ENCODE measurements at places on chromosomes 1 and 21.

GRCh38 chr1:36771240-36771639 lies 263.1 kb downstream of the GRIK3 start:
- DNase-seq = peak; percentile 53

DNA sequence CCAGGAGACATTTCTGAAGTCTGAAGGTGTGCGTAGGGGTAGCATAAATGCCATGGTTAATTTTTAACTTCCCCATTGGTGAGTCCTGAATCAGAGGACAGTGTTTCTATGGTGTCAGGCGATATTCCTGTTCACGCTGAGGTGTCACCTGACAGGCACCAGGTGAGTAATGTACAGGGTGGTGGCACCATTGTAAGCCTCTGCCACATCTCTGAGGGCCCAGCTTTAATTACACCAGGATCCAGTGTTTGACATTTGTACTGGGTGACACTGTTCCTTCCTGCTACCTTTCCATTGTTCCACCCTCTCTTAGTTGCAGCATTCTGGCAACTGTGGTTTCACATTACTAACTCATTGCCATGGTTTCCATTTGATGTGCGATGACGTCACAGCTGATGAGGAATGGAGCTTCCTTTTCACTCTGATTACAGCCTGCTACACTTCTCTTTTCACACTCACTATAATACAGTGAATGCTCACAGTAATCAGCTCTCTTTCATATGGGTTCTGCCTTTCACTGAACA lies 40.6 kb upstream of the MARK1 start:
- no peak for DNase-seq

DNA sequence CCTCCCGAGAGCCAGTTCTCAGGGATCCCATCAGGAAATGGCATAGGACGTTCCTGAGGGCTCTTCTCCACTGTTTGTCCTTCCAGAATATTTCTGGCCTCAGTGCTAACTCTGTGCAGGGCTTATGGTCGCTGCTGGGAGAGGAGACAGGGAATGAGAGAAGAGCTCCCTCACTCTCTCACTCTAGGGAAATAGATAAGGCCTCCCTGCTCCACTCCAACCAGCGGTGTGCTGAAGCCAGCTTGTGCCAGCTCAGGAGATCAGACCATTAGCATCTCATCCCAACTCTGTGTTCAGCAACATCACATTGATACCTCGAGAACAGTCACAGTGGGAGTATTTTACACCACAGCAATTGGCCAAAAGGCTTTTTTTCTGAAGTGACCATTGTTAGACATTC lies 49.2 kb upstream of the ZC3H12A start:
- no peak for DNase-seq

DNA sequence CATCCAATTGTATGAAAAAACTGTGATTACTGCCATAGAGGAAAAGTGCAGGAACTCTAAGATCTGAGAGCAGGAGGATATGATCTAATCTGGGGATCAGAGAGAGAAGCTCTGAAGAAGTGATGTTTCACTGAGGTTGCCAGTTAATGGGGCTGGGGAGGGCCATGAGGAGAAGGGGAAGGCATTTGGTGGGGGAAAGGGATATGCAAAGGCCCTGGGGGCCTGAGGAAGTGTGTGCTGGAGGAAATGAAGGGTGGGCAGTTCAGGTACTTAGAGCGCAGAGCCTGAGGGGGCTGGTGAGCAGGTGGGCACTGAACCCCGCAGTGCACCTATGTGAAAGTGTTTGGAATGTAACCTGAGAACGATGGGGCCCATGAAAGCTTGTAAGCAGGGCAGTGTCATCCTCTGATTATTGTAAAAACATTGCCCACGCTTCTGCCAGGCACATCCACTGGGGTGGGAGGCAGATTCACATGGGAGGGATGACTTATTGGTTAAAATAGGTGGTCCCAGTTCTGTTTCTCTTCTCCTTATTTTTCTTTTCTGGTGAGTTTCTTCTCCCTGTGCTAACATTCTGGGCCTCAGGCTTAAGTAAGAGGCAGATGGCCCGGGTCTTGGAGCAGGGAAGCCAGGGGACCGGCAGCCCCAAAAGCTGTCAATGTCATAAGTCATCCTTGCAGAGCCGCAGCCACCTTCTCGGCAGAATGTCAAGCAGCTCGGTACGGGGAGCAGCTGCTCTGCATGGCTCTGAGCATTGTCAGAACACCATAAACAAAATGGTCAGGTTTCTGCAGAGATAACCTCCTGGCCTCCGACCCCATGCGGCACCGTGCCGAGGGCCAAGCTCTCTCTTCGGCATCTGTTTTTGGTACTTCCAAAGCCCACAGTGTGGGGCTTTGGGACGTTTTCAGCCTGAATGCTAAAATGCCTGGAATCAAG lies 492.0 kb upstream of the VAMP3 start:
- peak; percentile 61 for DNase-seq

DNA sequence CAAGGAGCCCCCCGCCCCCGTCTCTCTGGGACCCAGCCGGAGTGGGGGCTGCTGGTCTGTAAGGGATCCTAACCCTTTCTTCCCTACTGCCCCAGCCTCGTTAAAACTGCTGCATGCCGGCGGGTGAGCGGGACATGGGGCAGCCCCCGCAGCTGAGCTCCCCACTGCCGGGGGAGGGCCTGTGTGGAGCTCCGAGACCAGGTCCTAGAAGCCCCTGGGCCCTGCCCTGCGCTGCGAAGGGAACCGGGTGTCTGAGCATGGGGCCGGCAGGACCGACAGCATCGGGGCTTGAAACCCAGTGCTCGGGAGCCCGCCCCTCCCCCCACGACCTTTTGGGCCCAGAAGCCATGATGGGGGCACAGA lies 9.2 kb upstream of the COL6A1 start:
- DNase-seq = peak; percentile 11

DNA sequence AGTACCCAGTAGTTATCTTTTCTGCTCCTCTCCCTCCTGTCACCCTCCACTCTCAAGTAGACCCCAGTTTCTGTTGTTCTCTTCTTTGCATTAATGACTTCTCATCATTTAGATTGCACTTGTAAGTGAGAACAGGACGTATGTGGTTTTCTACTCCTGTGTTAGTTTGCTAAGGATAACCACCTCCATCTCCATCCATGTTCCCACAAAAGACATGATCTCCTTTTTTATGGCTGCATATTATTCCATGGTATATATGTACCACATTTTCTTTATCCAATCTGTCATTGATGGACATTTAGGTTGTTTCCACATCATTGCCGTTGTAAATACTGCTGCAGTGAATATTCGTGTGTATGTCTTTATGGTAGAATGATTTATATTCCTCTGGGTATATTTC lies 1346.5 kb downstream of the MRPL39 start:
- DNase-seq = no peak

- no peak for DNase-seq
These were observed 21.9 kb downstream of the DISP3 start for GRCh38 chr1:11500881-11501280.

DNA sequence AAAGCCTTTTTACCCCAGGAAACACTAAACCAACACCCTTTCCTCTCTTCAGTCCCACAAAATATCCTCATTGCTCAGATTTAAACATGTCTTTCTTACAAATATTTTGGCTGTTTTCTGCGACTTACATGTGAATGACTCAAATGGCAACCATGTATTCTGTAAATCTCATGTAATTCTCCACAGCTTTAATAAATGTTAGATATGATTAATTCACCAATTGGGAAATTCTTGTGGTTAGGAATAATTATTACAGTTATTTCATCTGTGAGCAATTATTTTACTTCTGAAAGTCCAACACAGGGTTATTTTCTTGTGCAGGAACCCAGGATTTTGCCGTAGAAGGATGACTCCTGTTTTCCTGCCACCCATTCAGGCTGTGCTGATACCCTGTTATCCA lies 431.5 kb downstream of the LMO4 start:
- no peak for DNase-seq

DNA sequence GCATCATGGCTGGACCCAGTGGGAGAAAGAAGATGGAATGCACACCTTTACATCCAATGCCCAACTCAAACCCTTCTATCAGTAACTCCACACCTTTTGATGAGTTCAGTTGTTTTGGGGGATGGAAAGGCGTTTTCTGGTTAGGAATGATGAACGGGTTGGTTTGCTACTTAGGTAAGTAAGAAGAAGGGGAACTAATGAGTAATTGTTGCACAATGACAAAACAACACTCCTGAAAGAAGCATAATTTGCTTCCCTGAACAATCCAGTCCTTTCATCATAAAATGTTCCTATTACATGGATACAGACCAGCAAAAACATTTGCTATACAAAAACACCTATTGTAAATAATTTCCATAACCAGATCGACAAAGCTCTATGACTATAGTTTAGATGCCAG lies 35.9 kb upstream of the NFIA start:
- DNase-seq = no peak

- peak; percentile 59 for DNase-seq
These were observed 516 bp downstream of the PHLDA3 start for GRCh38 chr1:201468501-201468843.

GRCh38 chr1:7578206-7578605 lies 192.9 kb upstream of the VAMP3 start:
- peak; percentile 2 for DNase-seq

DNA sequence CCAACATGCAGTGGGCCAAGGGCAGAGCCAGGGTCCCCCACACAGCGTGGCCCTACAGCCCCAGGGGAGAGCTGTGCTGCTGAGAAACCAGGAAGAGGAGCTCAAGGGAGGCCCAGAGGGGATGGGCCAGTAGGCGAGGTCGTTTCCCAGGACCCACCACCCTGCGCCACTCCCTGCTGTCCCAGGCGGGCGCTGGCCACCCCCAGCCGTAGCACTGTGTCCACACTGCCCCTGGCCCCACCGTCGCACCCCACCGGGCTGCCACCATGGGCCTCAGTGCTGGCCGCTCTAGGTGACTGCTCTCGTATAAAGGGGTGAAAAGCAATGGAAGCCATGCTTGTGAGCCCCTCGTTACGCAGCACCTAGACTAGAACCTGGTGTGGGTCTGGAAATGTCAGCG lies 22.4 kb downstream of the NADK start:
- DNase-seq = no peak

DNA sequence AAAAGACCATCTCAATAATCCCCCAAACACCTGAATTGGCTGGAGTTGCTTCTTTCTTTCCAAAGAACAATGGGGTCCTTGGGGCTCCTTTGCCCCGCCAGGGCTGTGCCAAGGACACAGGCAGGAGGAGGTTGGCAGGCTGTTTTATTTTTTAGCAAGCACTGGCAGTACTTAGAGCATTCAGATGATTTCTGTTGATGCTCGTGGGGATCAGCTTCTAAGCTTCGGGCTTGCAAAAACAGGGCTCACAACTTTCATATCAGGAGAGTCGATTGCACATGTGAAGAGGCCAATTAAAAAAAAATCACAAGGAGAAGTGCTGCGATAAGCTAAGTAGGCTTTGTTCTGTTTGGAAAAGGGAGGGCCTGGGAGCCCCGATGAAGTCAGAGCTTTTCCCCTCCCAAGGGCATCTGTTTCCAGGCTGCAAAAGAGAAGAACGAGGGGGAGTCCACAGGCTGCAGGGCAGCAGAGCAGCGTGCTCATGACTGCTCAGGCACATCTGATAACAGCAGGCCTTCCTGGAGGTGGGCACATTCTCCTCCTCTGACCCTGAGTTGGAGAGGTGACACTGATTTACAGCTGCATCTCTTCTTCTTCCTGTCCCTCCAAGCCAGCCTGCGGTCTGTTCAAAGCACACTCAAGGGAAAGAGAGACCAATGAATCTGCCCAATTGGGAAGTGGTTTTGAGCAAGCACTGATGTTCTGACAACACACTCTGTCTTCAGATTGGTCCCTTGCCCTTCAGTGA lies 27.3 kb upstream of the BCAR3 start:
- DNase-seq = peak; percentile 49

- no peak for DNase-seq
These were observed 1.5 kb downstream of the RGS18 start for GRCh38 chr1:192159781-192160180.

- DNase-seq = no peak
These were observed 42.2 kb downstream of the CLDN14 start for GRCh38 chr21:36437745-36438128.

DNA sequence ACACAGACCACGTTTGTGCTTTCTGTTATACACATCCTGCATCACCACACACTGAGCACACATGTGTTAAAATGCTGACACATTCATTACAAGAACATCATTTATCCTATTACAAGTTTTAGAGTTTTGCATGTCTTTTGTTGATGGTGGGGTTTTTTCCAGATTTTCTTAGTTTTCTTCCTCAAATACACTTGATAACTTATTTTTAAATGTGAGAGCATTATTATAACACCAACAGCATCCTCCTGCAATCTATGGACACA lies 67.3 kb downstream of the TGFBR3 start:
- DNase-seq = no peak

GRCh38 chr1:90717356-90717664 lies 208 bp upstream of the BARHL2 start:
- no peak for DNase-seq

GRCh38 chr1:234393190-234393589 lies 19.9 kb downstream of the COA6 start:
- no peak for DNase-seq

- DNase-seq = peak; percentile 27
These were observed 32.9 kb upstream of the UTS2 start for GRCh38 chr1:7885513-7886404.

- no peak for DNase-seq
These were observed 170.1 kb downstream of the CRB1 start for GRCh38 chr1:197438010-197438790.

- DNase-seq = no peak
These were observed 107.2 kb downstream of the PLPPR5 start for GRCh38 chr1:98897479-98897878.

DNA sequence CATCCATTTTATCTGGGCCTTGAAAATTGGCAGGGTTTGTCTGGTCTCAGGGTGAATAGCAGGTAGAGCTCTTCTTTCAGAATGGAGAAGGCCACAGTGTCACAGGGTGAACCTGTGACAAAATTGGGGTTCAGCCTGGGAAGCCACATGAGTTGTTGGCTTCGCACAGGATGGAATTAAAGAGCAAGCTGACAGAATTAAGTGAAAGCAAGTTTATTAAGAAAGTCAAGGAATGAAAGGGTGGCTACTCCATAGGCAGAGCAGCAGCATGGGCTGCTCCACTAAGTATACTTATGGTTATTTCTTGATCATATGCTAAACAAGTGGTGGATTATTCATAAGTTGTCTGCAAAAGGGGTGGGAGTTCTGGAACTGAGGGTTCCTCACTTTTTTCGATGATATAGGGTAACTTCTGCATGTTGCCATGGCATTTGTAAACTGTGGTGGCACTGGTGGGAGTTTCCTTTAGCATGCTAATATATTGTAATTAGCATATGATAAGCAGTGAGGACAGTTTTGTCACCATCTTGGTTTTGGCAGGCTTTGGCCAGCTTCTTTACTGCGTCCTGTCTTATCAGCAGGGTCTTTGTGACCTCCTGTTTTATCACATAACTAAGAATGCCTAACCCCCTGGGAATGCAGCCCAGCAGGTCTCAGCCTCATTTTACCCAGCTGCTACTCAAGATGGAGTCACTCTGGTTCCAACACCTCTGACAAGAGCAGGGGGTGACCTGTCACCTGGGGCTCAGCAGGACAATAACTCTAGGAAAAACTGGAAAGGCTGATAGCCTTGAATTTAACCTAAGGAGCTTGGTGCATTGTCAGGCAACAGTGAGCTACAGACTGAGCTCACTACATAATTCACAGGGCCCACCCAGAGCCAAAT lies 5.1 kb downstream of the IFNAR2 start:
- DNase-seq = no peak
